ENCODE measurements at places on chromosomes 5 and 9. TPM values are rescaled to one million over a fixed set of nuclear protein-coding genes. Genes with fewer than 3 reads are reported as not detected.

GRCh38 chr5:1255081-1255561 is 29.9 kb downstream of the SLC6A18 start:
- no peak for DNase-seq

GRCh38 chr5:141657937-141658545 is 6.8 kb upstream of the FCHSD1 start:
- DNase-seq: peak; percentile 89

DNA sequence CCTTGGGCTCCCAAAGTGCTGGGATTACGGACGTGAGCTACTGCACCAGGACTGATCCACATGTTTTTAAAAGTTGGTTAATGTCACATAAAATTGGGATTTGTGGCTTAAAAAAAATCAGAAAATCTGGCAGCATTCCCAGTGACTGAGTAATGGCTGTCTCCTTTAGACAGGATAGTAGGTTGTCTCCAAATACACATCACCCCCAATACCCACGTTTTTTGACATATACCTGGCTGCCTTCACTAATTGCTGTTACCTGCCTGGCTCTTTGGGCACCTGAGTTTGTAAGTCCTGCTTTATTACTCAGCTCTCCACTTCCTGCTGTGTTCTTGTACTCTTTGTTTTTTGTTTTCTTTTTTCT is 84.8 kb downstream of the KDM4C start:
- DNase-seq: peak; percentile 15

DNA sequence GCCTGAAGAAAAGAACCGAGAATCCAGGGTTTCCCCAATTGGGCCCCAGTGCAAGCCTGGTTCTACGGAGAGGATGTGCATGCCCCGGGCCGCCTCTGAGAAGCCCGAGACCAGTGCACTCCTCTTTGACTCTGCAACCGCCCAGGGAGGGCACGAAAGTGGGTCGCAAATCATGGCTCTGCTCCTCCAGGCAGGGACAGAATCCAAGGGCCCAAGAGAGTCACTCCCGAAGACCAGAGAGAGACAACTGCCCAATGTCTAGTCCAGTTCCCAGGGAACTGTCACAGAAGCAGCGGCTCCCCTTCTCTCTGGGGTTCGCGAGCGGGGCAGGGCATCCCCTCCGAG is 107.8 kb downstream of the PSD2 start:
- DNase-seq: no peak

GRCh38 chr5:180596668-180597231 is 5.5 kb upstream of the SCGB3A1 start:
- DNase-seq: no peak

GRCh38 chr5:136061630-136062365 is 33.0 kb downstream of the TGFBI start:
- no peak for DNase-seq

DNA sequence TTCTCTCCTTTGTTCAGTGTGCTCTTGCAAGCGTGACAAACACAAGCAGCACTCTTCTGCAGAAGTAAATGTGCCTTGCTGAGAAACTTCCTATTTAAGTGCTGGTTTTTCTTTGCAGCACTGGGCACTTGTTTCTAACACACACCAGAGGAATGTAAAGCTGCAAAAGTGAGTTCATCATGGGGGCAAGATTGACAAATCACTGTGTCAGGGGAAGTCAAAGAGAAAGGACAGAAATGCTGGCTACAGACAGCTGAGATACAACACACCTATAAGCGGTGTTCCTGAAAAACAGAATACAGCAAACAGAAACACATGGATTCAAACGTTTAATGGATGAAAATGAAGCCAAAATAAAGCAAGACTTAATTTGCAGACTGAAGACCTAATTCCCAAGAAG is 19.6 kb downstream of the ROR2 start:
- peak; percentile 3 for DNase-seq

DNA sequence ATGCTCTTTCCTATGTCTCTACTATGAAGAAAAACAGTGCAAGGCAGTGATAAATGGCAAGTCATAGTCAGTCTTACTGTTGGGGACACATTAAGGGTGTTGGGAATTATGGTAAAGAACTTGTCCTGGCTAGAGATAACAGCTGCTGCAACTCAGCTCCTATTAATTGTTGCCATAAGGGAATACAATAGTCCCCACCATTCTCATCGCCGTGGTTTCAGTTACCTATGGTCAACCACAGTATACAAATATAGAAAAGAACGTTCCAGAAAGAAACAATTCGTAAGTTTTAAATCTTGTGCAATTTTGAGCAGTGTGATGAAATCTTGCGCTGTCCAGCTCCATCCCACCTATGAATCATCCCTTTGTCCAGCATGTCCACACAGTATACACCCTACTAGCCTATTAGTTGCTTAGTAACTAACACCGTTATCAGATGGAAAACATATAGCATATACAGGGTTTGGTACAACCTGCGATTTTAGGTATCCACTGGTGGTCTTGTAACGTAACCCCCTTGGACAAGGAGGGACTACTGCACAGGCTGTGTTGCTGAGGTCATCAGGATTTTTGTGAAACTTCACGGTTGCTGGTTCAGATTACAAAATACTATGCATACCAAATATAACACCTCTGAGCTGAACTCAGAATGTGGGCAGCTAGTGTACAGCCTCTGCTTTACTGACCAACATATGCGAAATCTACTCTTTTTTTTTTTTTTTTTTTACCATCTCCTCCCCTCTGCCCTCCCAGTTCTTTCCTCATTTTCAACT is 53.5 kb downstream of the ZFR start:
- peak; percentile 28 for DNase-seq

GRCh38 chr9:12880406-12881015 is 105.7 kb downstream of the LURAP1L start:
- DNase-seq: no peak

- no peak for DNase-seq
These were observed 106.5 kb upstream of the PARP8 start for GRCh38 chr5:50559955-50560354.

- DNase-seq: no peak
These were observed 586.3 kb downstream of the RAB3C start for GRCh38 chr5:59169081-59169767.

DNA sequence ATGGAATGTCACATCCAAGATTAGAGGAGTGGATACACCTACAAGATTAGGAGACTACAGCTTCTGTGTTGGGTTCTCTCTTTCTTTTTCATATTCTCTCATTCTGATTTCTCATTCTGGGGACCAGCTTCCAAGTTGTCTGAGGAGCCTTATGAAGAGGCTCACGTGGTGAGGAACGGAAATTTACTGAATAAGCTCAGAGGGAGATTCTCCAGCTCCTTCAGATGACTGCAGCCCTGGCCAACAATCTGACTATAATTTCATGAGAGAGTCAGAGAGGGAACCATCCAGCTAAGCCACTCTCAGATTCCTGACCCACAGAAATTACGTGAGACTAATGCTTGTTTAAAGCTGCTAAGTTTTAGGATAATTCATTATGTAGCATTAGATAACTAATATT is 27.1 kb upstream of the TENT2 start:
- no peak for DNase-seq

DNA sequence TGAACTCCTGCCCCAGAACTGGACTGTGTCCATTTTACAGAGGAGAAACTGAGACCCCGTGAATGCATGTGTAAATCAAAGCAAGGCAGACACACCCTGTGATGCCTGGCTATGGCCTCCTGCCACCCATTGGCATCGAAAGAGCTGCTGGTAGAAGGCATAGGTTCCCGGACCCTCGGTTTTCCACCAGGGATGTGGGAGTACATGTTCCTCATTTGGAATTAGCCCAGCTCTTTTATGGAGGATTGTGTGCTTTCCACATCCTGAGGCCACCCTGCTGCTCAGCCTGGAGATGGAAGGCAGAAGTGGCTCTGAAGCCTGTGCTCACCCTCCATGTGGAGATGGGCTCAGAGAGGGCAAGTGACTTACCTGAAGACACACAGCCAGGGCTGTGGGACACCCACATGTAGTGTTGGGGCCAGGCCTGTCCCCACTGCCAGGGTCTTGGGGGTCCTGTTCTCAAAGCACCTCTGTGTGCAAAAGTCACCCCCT is 2.8 kb downstream of the SUSD3 start:
- DNase-seq: no peak

DNA sequence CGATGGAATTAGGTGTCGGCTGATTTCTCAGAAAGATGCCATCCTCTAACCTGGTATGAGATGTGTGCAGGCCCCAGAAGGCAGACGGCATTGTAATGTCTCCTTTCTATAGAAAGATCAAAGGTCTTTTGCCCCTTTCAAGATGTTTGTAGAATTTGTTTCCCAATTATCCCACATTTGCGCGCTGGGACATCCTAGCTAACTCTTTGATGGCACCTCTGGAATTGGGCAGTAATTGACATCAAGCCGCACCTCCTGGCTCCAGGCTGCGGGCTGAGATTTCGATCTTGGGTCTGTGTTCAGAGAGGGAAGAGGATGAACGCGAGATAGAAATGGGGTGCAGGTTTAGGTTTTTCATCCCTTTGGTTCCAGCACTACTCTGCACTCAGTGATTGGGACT is 84.8 kb upstream of the LMX1B start:
- DNase-seq: no peak

DNA sequence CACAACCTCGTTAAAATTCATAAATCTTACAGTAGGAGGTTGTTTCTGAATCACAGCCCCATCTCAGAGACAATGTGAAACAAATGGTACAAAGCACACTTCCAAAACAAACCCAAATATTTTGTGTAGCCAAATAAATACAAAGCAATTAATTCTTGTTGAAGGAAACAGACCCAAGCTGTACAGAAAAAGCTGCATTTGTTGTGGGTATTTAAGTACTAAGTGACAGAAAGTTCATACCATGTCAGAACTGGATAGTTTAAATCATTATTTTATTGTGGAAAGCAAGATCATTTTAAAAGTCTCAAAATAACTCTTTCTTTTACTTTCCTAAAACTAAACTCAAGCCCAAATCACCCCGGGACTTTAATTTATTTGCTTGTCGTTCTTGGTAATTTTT is 570.7 kb downstream of the ELAVL2 start:
- no peak for DNase-seq

GRCh38 chr9:114210136-114210535 is 54.8 kb downstream of the COL27A1 start:
- DNase-seq: no peak

GRCh38 chr5:132539716-132540115 is 3.6 kb downstream of the IL5 start:
- no peak for DNase-seq

GRCh38 chr5:123207852-123208251 is 118.8 kb downstream of the PRDM6 start:
- no peak for DNase-seq

DNA sequence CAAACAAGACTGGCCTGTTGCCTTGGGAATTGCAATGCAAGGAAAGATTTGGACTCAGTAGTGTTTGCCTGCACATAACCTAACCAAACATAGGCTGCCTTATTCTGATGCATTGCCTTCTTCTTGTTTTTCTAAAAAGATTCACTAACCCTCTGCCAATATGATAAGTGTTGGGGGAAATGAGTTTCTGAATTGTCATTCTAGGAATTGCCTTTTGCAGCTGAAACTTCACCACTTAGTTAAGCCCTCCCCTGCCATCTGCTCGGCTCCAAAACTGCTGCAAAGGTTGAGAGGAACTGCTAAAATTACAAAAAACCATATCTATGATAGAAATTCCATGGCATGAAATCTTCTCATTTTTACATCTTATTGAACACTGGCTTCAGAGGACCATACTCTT is 41.6 kb upstream of the SPATA31D4 start:
- no peak for DNase-seq

GRCh38 chr5:54902791-54903473 is 82.5 kb downstream of the ESM1 start:
- no peak for DNase-seq

DNA sequence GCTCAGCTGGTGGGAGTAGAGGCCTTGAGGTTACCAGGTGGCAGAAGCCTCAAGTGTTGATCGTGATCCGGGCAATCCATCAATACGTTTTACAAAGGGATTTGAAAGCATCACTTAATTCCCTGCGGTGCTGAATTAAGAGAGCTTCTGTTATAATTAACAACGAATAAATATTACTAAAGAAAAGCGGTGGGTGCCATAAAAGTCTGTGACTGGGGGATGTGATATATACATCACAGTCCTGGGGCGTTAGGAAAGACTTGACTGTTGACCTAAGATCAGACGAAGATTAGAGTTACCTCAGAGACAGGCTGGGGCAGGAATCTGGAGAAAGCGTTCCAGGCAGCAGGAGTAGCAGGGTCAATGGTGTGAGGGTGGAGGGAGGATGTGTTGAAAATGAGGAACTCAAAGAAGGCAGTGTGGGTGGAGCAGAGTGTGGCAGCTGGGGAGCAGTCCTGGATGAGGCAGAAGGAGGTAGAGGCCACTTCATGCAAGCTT is 6.7 kb upstream of the C5orf63 start:
- DNase-seq: no peak

GRCh38 chr9:29775491-29775890 is 2202.2 kb upstream of the C9orf72 start:
- no peak for DNase-seq

- DNase-seq: no peak
These were observed 299.9 kb upstream of the RFX3 start for GRCh38 chr9:3825721-3826120.

GRCh38 chr5:112737070-112737462 is 619 bp upstream of the APC start:
- DNase-seq: peak; percentile 9

DNA sequence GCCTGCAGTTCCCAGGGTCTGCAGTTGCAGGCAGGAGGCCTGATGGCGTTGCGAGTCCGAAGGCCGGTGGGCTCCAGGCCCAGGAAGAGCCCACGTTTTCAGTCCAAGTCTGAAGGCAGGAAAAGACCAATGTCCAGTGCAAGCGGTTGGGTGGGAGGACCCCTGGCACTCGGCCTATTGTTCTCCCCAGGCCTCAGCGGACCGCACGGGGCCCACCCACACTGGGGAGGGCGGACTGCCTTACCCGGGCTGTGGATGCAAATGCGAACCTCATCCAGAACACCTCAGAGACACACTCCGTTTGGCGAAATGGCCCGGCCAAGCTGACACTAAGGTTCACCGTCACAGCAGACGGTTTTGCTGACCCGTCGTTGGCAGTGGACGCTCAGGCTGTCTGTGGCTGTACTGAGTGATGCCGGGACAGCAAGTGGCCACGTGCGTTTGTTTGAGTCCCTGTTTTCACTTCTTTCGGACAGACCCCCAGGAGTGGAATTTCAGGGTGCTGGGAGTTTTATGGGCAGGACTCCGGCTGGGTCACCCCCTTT is 10.2 kb upstream of the SEC16A start:
- DNase-seq: no peak

GRCh38 chr9:127344368-127345000 is 52.5 kb upstream of the SLC2A8 start:
- DNase-seq: no peak

GRCh38 chr5:32096891-32097595 is 77.1 kb downstream of the GOLPH3 start:
- DNase-seq: no peak

DNA sequence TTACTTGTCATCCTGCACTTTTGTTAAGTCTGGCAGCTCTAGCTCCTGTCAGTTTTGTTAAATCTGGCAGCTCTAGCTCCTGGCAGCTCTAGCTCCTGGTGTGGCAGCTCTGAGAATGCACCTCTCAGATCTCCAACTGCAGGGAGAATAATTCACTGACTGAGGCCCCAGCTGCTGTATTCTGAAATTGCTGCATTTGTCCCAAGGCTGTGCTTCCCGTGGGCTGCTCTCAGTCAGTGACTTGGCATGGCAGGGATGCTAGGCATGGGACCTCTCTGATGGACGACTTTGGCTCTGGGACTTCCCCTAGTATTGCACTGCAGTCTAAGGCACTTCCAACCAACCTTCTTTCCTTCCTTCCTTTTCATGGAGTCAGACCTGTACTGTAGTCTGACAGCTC is 475.7 kb downstream of the CCDC171 start:
- no peak for DNase-seq

CCNJL gene
- 6.3 TPM for total RNA-seq

CDKN2B gene
- total RNA-seq: 1.4 TPM

EQTN gene
- not detected for total RNA-seq

FOXD4L6 gene
- total RNA-seq: under 0.01 TPM

PDCD1LG2 gene
- 1.4 TPM for total RNA-seq

TMED9 gene
- 122 TPM for total RNA-seq

BTNL9 gene
- under 0.01 TPM for total RNA-seq
